ENCODE measurements at places on chromosomes 7 and 10.

DNA sequence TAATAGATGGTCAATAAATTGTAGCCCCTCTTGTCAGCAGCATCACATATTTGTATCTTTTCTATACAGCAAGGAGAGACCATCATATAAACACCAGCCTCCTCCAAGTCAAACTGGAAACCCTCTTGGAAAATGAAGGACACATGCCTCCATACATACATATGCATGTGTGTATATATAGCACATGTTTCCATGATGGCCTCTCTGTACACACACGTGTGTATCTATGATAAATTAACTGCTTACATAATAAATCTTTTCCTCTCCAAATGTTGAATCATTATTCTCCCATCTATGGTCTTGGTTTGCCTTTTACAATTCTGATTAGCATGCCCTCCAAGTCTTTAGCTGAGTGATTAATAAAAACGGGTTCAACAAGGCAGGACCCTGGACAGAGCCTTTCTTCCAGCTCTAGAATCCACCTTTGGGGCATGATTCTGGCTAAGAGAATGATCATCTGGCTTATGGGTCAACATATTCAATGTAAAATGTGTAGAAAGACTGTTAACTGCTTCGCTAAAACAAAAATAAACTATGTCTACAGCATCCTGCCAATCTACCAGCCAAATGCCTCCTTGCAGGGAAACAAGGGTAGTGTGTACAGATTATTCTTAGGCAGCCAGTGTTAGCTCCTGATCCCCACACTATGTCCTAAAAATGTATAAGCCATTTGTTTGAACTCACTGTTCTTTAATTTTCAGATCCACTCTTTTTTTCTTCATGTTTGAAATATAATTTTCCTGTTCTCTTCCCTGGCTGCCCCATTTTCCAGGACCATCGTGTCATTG, 70.0 kb downstream of the CRTAC1 start:
- DNase-seq = no peak

GRCh38 chr7:138943061-138943460, 38.1 kb downstream of the KIAA1549 start:
- DNase-seq = no peak

GRCh38 chr10:96130326-96130995, 364 bp downstream of the ZNF518A start:
- DNase-seq = no peak

DNA sequence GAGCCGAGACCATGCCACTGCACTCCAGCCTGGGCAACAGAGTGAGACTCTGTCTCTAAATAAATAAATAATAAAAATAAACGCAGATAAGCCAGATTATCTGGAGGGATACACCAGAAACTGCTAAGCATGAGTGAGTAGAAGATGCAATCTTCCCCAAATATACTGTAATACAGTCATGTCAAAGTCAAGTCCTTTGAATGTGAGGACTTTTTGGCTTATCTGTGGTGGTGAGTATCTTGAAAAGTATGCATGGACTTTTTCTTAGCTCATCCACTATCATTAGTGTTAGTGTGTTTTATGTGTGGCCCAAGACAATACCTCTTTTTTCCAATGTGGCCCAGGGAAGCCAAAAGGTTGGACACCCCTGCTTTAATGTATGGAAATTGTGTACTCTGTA, 44.7 kb upstream of the PITRM1 start:
- DNase-seq = no peak

GRCh38 chr7:95004618-95005247, 97.3 kb downstream of the PPP1R9A start:
- no peak for DNase-seq

Measured in naive B cell (primary cell).